ENCODE measurements at places on chromosomes 4 and X. TPM values are rescaled to one million over a fixed set of nuclear protein-coding genes. Genes with fewer than 3 reads are reported as not detected.
A peak's percentile ranks its signal among the peaks of the same experiment; 100 is the strongest.

DNA sequence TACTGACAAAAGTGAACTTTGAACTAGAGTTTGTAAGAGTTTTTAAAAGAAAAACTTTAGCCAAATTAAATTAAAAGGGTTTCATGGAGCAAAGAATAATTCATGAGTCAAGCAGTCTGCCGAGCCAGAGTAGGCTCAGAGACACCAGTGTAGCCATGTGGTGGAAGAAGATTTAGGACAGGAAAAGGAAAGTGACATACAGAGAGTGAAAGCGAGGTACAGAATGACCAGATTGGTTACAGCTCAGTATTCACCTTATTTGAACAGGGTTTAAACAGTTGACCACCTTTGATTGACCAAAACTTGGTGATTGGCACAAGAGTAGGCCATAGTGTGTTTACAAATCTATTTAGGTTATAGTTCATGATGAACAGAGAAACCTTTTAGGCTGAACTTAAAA is 377.8 kb downstream of the KLHL4 start:
- no peak for DNase-seq
- no peaks in the 10 kb centered on the region for H3K4me1 ChIP-seq
- no peaks in the 10 kb centered on the region for H3K36me3 ChIP-seq
- no peak overlapping the region for H3K27ac ChIP-seq
- H3K4me3 ChIP-seq: peak overlapping the region; percentile 1

DNA sequence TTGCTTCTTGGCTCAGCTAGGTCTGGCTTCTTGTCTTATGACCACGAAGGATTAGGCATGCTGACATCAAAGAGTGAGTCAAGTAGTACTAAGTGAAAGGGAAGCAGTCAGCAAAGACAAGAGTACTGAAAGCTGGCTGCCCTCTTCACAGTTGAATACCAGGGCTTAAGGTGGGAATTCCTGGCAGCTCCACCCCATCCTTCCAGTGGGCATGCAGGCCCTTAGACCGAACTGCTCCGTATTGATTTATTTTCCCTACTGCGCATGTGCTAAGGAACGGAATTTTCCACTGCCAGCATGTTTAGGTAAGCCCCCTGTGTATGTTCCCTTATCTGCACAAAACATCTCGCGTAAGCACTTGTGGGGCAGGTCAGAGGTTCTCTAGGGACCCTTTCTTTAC is 2320.1 kb downstream of the ARAP2 start:
- no peaks in the 10 kb centered on the region for H3K36me3 ChIP-seq
- H3K27ac ChIP-seq: no peak overlapping the region
- H3K27me3 ChIP-seq: no peaks in the 10 kb centered on the region
- no peaks in the 10 kb centered on the region for H3K4me1 ChIP-seq

The SSX4 gene
- total RNA-seq: not detected

The CYSLTR1 gene
- total RNA-seq: 1.1 TPM
